Stimulated activated CD4-positive, alpha-beta T cell treated with anti-CD3 and anti-CD28 coated beads, Interleukin-1b, Interleukin-23, amount 100 ng/mL, for 1 hour (primary cell): ENCODE measurements at places on chromosomes 5 and 9.

DNA sequence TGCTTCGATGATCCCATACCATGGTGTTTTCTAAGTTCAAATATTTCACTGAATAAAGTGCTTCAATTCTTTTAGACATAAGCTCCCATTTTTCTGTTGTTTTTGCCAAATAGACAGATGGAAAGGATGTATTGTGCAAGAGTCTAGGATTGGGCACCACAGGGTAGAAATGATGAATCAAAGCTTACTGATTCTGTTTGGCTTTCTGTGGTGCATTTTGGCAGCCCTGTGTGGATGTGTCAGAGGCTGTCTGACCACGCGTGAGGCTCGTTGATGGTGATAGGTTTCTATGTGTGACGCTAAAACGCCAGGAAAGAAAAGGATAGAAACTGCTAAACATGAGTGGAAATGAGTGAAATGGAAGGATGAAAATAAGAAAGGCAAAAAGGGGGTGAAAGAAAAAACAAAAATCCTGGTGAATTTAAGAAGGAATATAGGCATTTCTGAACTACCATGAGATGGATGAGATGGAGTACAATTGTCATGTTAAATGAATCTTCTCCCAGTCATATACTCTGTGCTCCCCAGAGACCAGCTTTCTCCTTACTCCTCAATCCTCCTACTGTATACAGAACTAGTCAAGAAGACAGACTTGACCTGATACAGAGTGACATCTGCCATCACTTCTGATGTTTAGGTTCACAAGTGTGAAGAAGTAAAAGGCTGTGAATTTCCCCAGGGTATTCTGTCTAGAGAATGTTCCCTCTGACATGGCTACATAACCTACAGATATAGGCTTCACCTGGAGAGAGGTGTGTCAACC is 54.4 kb downstream of the ANKH start:
- no peak for DNase-seq

DNA sequence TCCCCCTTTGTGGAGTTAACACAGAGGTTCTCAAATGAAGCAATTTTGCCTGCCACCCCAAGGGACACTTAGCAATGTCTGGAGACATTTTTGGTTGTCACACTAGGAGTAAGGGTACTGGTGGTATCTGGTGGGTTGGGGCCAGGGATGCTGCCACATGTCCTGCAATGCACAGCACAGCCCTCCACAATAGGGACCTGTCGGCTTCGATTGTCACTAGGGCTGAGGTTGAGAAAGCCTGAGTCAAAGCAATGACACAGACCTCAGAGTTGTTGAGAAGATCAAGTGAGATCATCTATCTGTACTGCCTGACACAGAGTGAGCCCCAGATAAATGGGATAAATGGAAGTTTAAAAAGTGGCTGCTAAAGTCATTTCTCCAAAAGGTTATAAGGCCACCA is 249.2 kb upstream of the KLF4 start:
- DNase-seq: no peak

GRCh38 chr5:154783774-154784460 is 28.7 kb downstream of the LARP1 start:
- no peak for DNase-seq

GRCh38 chr5:135986401-135986800 is 31.6 kb upstream of the LECT2 start:
- DNase-seq: no peak

- DNase-seq: no peak
These were observed 85.9 kb downstream of the HRH2 start for GRCh38 chr5:175743676-175744210.

GRCh38 chr5:167105941-167106340 is 1185.5 kb upstream of the WWC1 start:
- no peak for DNase-seq

- no peak for DNase-seq
These were observed 594 bp downstream of the ANKRD18A start for GRCh38 chr9:38619556-38620447.

DNA sequence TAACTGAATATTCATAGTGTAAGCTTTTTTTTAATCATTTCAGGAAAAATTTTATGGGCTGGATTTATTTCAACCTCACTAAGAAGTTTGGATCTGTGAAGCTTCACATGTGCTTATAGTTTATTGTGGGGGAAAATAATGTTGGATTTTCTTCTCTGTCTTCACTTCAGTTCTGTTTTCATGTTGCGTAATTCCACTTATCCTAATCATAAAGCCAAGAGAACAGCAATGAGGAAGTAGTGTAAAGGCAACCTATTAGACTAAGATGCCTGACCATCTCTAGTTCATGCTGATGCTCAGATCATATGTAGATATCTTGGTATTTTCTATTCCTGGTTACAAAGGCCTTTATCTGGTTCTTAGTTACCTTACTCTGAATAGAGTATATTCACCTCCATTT is 50.0 kb downstream of the CD180 start:
- DNase-seq: no peak

DNA sequence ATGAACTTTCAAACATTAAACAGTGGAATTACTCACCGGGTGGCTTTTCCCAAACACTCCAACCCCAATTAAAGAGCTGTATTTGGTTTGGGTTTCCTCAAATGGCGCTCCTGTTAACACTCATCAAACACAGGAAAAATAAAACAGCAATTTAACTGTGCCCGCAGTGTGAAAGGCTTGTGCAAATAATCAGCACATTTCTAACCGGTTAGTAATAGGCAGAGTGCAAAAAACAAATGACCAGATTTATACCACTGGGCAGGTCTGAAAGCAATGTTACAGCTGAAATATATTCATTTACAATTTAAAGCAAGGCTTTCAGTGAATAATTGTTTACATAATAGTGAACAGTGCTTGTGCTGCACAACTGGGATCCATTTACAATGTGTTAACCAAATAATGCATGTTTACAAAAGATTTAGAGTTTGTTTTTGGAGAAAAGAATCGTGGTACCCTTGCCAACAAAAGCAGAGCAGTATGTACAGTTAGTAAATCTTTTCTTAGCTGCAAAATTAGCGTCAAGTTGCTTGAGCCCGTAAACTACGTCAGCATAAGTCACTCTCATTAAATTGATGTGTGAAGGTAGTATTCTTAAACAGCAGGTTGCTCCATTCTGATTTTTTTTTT is 662.9 kb upstream of the ZNF608 start:
- DNase-seq: no peak

DNA sequence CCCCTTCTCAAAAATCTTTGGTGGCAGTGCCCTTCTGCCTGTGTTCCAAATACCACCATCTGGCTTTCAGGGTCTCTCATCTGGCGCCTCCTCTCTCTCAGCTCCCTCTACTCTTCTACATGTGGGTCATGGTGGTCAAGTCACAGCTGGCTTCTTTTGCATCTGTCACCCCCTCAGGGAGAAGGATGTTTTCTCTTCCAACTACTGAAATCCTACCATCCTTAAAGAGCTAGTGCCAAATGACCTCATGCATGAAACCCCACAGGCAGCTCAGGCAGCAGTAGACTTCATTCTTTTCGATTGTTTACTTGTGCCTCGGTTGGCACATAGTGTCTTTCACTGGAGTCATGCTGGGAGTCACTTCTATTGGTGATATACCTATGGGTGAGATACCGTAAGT is 219.2 kb downstream of the DCP2 start:
- DNase-seq: no peak

DNA sequence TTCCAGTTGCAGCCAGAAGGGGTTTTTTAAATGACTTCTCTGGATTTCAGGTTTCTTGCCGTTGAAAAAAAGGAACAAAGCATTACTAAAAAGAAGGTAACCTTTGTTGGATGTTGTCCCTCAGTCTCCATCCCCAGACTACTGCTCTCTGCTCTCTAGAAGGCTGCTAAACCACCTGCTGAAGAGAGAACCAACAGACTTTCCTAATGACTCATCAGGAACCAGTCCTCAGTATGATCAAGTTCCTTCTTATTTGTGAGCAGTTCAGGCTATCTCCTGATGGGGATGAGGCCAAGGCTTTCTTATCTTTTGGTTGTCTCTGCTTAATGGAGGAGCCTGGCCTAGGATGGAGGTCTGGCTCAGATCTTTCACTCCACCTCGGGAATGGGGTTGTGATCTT is 4.1 kb downstream of the KIF4B start:
- DNase-seq: no peak

GRCh38 chr5:18745042-18745987 is 1111.1 kb downstream of the TAF11L14 start:
- no peak for DNase-seq

DNA sequence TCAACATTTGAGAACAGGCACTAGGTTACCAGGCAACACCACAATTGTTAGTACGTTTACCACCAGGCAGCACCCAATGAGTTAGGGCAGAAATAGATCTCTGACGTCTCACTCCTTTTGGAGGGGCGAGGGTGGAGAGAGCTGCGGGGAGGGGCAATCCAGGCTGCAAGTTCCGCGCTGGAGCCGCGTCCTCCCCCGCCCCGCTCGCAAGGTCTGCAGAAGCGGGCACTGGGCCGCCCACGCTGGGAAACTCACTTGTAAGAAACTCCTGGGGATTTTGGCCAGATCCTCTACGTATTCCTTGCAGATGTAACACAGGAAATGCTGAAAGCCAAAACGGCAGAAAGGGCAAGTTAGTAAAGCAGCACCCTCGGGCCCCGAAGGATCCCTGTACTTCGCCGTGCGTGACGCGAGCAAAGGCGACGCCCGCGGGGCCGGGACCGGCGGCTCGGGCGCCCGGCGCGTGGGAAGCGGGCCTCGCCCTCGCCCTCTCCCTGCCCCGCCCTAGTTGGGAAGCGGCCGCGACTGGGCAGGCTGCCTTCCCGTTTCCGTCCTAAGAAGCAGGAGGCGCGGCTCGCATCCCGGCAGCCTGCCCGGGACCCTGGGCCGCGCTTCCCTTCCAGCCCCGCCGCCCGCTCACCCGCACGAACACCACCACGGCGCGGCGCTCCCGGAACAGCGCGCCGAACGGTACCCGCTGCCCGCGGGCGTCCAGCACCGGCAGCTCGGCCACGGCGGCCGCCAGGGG is 493 bp downstream of the PRXL2C start:
- DNase-seq: peak; percentile 29

DNA sequence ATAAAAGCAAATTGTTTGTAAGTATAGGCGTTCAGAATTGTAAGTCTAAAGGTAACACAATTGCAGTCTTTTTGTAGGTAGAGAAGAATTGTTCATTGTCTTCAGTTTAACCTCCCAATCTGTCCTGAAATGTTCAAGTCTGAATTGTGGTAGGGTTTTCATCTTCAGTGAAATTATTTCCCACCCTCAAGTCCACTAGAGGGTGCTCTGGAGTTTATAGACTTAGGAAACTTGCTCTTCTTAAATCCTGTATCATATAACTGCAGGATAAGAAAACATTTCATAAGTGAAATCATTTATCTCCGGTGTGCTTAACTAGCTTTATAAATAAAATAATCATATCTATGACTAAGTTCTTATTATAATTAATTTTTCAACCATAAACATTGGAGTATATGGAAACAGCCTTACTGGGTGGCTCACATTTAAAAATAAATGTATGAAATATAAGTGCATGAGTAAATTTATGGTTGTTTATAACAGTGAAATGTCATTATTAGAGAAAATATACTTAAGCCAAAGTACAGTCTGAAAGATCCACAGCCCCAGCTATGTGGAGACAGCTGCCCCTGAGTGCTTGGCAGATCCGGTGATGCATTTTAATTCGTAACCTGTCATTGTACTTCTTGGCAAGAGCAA is 182.4 kb upstream of the OTULINL start:
- DNase-seq: no peak

DNA sequence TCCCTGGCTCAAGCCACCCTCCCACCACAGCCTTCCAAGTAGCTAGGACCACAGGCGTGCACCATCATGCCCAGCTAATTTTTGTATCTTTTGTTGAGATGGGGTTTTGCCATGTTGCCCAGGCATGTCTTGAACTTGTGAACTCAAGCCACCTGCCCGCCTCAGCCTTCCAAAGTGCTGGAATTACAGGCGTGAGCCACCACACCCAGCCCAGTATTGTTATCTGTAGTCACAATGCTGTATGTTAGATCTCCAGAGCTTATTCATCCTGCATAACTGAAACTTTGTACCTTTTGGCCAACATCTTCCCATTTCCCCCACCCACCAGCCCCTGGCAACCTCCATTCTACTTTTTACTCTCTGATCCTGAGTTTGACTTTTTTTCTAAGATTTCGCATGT is 37.5 kb downstream of the CREBRF start:
- DNase-seq: no peak

DNA sequence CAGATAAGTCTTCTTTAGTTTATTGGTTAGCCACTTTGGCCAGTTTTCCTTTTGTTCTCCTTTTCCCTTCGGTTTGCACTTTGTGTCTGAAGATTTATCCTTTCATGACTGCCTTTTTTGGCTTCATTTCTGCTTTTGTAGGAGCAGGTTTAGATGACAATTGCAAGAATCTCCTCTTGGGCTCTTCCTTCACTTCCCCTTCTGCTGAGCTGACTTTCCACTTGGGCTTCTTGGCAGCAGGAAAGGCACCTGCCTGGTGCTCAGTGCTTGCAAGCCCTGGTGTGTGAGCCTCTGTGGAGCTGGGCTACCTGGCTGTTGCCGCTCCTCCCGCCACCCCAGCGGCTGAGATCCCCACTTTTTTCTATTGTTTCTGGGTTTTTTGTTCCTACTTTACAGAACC is 7.3 kb downstream of the CCDC112 start:
- DNase-seq: no peak

GRCh38 chr9:1722404-1722803 is 292.7 kb upstream of the SMARCA2 start:
- DNase-seq: no peak

GRCh38 chr9:37730839-37731238 is 22.8 kb upstream of the TRMT10B start:
- no peak for DNase-seq

GRCh38 chr5:79507251-79508205 is 6.4 kb downstream of the HOMER1 start:
- DNase-seq: no peak

GRCh38 chr9:123450996-123451395 is 95.0 kb downstream of the CRB2 start:
- DNase-seq: no peak

- no peak for DNase-seq
These were observed 43.4 kb upstream of the PLPP6 start for GRCh38 chr9:4618700-4619099.

GRCh38 chr9:27542508-27542907 is 12.9 kb upstream of the MOB3B start:
- no peak for DNase-seq

DNA sequence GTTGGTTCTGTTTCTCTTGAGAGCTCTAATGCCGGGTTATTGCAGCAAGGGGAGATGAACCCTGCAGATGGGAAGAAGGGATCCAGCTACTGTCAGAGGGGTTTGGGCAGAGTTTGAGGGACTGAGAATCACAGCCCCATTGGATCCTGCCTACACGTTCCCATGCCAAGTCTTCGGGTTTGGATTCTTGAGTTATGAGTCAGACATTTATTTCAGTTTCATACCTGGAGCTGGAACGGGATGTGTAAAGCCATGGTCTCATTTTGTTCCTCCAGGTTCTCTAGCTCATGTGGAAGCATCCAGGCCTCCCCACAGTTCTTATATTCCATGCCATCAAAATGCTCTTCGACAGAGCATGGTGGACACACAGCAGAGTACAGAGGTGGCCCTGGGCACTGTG is 275.4 kb upstream of the IRX4 start:
- no peak for DNase-seq

- no peak for DNase-seq
These were observed 1.6 kb upstream of the PAIP2 start for GRCh38 chr5:139340051-139340450.

- no peak for DNase-seq
These were observed 654 bp downstream of the RANBP6 start for GRCh38 chr9:6014670-6015270.

- DNase-seq: no peak
These were observed 107.6 kb downstream of the APBA1 start for GRCh38 chr9:69564557-69564956.
